Dorsolateral prefrontal cortex (tissue), 122 donors: ENCODE measurements at places on chromosomes 13 and 19. TPM values are rescaled to one million over a fixed set of nuclear protein-coding genes. Genes with fewer than 3 reads are reported as not detected.

LAIR1 gene
- total RNA-seq = 9.6 TPM

MYH14 gene
- total RNA-seq = 34.8 TPM

IL12RB1 gene
- 2.6 TPM for total RNA-seq

ZNF284 gene
- total RNA-seq = 4.2 TPM

ZSCAN5C gene
- not detected for total RNA-seq

UBE2L5 gene
- total RNA-seq = 0.53 TPM

PLEKHA4 gene
- total RNA-seq = 3.4 TPM

SACS gene
- total RNA-seq = 67.1 TPM

ERICH4 gene
- total RNA-seq = not detected

NOVA2 gene
- total RNA-seq = 74.3 TPM

NANOS3 gene
- total RNA-seq = 13.8 TPM

ZNF835 gene
- 11.2 TPM for total RNA-seq

ISYNA1 gene
- total RNA-seq = 29.4 TPM

PABPC3 gene
- 0.43 TPM for total RNA-seq

RETN gene
- not detected for total RNA-seq

ZNF69 gene
- total RNA-seq = 9.2 TPM

PLPPR3 gene
- 31.6 TPM for total RNA-seq

PGLYRP2 gene
- total RNA-seq = not detected

IL4I1 gene
- total RNA-seq = 0.80 TPM

CXCL17 gene
- total RNA-seq = not detected

ZNF317 gene
- 36.9 TPM for total RNA-seq

SIGLEC11 gene
- 0.20 TPM for total RNA-seq

HCST gene
- total RNA-seq = 13.4 TPM

FCER2 gene
- not detected for total RNA-seq

FBN3 gene
- 0.22 TPM for total RNA-seq

PTH2 gene
- total RNA-seq = not detected

OLFM4 gene
- 0.29 TPM for total RNA-seq

KLK13 gene
- total RNA-seq = not detected

GRIK5 gene
- 64.7 TPM for total RNA-seq

NCAN gene
- total RNA-seq = 123 TPM

ZNF649 gene
- total RNA-seq = 23.9 TPM

TLE2 gene
- 26.4 TPM for total RNA-seq

SIGLEC6 gene
- not detected for total RNA-seq

TMPRSS9 gene
- total RNA-seq = not detected

KANK2 gene
- total RNA-seq = 24.2 TPM

TGFBR3L gene
- 48.4 TPM for total RNA-seq

ZNF528 gene
- 74.1 TPM for total RNA-seq

PRR20D gene
- not detected for total RNA-seq

LRRC63 gene
- 3.0 TPM for total RNA-seq

IGFL1 gene
- not detected for total RNA-seq

DNAJC3 gene
- 19.3 TPM for total RNA-seq

CEACAM16 gene
- total RNA-seq = not detected

PVR gene
- total RNA-seq = 28.3 TPM

CCL25 gene
- not detected for total RNA-seq

UGGT2 gene
- total RNA-seq = 54.7 TPM

SIGLEC5 gene
- 1.4 TPM for total RNA-seq

LHB gene
- not detected for total RNA-seq

PODNL1 gene
- 3.4 TPM for total RNA-seq

ZNF625 gene
- total RNA-seq = 9.0 TPM

PTPRH gene
- 0.48 TPM for total RNA-seq

PSG11 gene
- total RNA-seq = not detected

ACTMAP gene
- 8.8 TPM for total RNA-seq

LYPD5 gene
- 19.3 TPM for total RNA-seq

TBXA2R gene
- 1.5 TPM for total RNA-seq

CIC gene
- 98.2 TPM for total RNA-seq
